Eye (tissue), 1 donor: ENCODE measurements at places on chromosomes 7 and 10.

DNA sequence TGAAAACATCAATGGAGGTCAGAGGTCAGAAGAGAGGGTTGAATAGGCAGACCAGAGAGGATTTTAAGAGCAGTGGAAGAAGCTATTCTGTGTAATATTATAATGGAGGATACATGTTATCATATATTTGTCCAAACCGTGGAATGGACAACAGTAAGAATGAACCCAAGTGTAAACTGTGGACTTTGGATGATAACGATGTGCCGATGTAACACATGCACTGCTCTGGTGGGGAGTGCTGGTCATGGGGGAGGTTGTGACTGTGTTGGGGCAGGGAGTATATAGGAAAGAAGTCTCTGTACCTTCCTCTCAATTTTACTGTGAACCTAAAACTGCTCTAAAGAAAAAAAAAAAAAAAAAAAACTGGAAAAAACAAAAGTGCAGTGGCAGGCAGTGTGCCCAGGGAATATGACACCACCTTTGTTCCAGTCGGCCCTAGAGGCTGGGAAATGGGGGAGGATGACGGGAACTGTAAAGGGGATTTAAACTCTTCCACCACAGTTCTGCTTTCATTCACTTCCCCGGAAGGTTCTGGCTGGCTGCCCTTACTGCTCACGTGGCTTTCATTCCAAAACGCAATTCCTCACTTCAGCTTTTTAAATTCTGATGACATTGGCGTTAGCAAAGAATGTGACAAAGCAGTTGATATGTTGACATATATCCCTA is 113.7 kb upstream of the ANKRD1 start:
- peak; percentile 71 for DNase-seq

GRCh38 chr7:6482307-6482706 is 34.6 kb upstream of the DAGLB start:
- no peak for DNase-seq

DNA sequence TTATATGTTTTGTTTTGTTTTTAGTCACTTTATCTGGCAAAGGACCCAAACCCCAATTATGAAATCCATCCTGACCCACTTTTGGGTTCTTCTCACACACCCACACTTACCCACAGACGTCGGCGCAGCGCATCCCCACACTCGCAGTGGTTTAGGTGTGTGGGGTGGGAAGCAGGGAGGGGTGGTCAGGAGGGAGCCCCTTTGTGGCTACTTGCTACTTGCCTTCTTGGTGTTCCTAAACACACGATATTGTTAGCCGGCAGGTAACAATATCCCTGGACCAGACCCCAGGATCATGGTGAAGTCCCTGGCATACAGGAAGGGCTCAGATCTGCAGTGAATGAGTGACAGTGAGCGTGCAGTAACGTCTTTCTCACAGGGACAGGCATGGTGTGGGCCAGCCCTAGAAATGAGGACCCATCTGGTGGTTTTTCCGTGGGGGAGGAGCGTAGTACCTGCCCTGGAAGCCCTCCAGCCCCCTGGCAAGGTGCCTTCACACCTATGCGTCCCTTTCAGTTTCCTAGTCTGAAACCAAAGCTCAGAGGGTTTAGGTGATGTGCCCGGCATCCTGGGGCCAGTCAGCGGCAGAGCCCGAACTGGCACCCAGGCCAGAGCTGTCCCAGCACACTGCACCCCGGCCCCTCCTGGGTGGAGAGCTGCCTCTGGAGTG is 4.4 kb downstream of the SPOCK2 start:
- DNase-seq: no peak

DNA sequence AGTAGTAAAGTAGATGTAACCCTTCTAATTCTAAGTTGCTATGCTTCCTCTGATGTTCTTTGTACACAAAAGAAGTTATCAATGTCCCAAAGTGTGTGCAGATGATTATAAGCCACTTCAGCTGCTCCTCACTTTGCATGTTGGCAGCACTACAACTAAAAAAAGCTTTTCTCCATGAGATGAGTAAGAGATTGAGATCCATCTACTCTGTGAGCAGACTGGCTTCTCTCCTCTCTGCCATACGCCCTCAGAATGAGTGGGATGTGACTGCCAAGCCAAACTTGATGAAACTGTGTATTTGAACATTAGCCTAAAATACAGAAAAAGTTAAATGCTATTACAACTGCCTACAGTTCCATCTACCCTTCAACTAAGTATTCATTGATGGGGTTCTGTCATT is 102.9 kb upstream of the ETV1 start:
- no peak for DNase-seq

- peak; percentile 87 for DNase-seq
Observed at GRCh38 chr7:120273476-120273975, 551 bp downstream of the KCND2 start.

- DNase-seq: no peak
Observed at GRCh38 chr10:130498934-130499333, 362.7 kb downstream of the GLRX3 start.

GRCh38 chr10:32149252-32149955 is 93.2 kb upstream of the KIF5B start:
- DNase-seq: peak; percentile 4

GRCh38 chr10:10156917-10157600 is 860.6 kb upstream of the CELF2 start:
- DNase-seq: peak; percentile 54

- no peak for DNase-seq
Observed at GRCh38 chr7:33821970-33822369, 83.4 kb upstream of the BMPER start.

- DNase-seq: no peak
Observed at GRCh38 chr7:17773289-17773626, 167.0 kb downstream of the SNX13 start.

DNA sequence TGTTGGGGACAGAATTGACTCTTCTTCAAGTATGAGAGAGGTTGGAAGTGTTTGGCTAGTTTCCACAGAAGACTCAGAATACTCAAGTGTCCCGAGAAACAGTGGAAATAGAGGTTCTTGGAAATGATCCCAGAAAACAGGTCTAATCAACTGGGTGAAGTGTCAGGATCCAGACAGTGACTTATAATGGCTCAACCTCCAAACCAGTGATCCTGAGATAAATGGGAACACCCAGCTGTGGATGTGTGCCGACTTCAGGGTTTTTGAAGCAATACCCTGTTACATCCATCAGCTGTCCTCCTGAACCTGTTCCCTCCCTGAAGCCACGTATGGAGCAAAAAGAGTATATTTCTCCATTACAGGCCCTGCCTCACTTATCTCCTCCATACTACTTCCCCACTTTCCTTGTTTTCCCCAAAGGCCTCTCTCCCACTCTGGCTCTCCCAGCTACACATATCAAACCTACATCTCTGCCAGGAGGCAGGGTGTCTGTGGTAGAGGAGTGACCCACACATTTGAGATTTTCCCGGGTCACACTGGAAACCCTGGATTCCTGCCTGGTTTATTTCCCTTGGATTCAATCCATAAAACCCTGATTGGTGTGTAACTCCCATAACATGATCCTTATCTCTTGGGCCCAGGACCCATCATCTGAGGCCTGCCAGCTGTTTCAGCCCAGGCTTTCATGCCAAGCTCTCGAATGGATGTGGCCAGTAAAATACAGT is 17.6 kb upstream of the ELOVL3 start:
- no peak for DNase-seq

DNA sequence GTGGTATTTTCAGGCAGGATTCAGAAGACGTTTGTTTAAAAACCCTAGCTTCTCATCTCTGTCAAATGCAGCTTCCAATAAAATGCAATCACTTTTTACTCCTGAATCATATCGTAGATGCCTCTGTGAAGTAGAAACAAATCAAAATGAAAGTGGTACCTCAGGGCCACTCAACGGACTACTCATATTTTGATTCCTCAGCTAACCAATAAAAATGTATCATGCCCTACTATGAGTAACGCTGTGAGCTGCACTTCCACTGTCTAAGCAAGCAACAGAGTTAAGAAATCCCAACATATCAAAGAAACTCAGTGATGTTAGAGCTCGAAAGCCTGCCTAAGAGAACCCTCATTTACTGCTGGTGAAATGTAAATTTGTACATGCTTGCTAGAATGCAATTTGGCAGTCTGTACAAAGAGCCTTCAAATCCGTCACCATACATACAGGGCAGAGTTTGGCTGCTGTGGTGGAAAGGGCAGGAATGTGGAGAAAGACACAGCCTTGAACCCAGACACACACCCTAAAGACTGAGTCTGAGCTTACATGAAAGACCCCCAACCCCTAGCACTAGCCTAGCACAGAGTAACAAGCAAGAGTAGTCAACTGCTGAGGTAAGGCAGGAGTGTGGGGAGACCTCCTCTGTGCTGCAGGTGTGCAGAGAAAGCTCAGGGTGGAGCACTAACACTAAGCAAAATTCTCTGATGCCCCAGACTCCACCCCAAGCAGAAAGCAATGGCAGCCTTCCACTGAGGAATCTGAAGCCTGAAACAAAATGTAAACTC is 151.5 kb downstream of the ANK3 start:
- peak; percentile 29 for DNase-seq

- peak; percentile 85 for DNase-seq
Observed at GRCh38 chr10:21534604-21535493, 817 bp downstream of the MLLT10 start.

- DNase-seq: no peak
Observed at GRCh38 chr7:155407799-155408198, 50.1 kb upstream of the EN2 start.

DNA sequence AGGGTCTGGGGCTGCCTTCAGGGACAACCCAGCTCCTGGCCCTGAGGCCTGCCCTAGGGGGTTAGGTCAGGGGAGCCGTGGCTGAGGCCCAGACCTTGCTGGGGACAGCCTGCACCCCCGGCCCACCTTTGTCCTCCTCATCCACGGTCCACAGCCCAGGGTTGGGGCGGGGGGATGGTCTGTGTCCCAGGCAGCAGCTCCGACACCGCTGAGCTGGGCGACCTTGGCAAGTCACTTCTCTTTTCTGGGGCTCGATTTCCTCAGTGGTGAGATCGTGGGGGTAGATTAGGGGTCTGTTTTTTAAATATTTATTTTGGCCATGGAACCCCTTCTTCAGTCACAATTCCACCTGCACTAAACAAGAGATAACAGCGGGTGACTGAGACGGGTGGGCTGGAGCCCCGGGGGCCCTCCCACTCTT is 30.9 kb downstream of the DNAJB12 start:
- DNase-seq: no peak

- DNase-seq: no peak
Observed at GRCh38 chr10:128156999-128157755, 31.0 kb upstream of the MKI67 start.

GRCh38 chr10:83301732-83302131 is 837.6 kb upstream of the GHITM start:
- DNase-seq: no peak

DNA sequence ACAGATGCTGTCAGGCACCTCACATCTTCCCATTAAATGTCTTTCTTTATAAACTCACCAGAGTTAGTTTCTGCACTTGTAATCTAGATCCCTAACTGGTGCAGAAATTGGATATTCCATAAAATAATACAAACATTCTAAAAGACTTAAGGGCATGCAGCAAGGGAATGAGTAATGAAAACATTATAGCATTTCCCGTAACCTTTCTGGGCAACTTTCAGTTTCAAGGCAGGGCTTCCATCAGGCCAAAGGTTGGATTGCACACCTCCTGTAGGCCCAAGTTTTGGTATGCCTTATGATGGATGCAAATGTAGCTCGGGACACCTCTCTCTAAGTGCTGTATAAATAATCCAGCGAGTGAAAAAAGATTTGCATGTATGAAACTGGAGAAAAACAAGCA is 129.9 kb upstream of the LYZL2 start:
- peak; percentile 19 for DNase-seq

DNA sequence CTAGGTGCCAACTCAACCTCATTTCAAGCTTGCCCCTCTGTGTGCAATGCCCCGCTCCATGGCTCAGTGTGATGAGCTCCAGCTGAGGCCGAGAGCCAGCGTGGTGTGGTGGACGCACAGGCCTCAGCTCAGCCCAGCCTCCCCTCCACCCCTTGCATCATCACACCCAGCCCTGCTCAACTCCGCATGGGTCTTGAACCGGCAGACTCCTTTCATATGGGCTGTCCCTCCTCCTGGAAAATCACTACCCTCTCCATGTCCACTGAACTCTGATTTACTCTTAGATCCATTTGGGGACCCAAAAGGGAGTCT is 16.6 kb upstream of the SLC18A3 start:
- DNase-seq: no peak

GRCh38 chr10:126350216-126350992 is 37.9 kb downstream of the ADAM12 start:
- peak; percentile 40 for DNase-seq

DNA sequence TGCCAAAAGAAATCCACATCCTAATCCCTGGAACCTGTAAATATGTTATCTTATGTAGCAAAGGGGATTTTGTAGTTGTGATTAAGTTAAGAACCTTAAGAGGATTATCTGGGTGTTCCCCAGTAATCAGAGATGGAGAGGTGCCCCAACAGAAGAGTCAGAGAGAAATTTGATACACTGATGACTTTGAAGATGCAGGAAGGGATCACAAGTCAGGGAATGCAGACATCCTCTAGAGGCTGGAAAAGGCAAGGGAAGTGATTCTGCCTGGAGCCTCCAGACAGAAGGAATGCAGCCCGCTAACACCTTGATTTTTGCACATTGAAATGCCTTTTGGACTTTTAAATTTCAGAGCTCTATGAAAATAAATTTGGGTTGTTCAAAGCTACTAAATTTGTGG is 531.7 kb downstream of the DNAJB9 start:
- no peak for DNase-seq

DNA sequence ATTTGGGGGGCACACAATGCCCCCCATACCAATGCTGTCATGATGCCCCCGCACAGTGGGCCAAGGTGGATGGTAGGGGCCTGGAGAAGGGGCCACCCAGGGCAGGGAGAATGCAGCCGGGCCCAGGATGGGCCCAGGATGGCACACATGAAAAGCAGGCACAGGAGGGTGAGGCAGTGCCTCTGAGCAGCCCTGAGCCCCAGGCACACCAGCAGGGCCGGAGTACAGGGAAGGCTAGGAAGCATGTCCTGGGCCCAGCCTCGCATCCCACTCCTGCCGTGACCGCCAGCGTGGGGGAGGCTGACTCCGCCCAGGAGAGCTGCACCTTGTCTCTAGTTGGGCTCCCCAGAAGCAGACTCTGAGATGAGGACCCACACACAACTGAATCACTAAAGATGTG is 59.3 kb upstream of the TMEM72 start:
- DNase-seq: no peak

GRCh38 chr10:44674536-44675386 is 236.4 kb upstream of the TMEM72 start:
- DNase-seq: no peak

GRCh38 chr7:74083928-74084721 is 521 bp downstream of the LIMK1 start:
- peak; percentile 80 for DNase-seq

DNA sequence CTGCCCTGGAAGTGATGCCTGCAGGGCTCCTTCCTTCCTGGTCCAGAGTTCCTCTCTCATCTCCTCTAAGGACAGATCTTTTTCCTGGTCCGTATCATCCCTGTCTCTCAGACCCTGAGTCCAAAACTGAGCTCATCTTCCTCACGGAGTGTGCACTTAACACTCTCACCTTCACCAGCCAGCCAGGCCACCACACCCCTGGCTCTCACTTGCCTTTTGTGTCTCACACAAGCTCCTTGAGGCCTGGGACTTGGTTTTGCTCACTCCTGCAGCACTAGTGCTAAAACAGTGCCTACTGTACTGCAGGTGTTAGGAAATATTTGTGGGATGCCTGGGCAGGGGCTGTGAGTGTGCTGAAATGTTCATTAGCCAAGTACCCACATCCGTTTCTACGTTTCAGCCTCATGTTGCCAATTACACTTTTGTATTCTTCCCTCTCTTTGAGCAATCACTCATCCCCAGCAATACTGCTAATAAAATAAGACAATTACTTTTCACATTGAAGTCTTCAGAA is 21.4 kb upstream of the PARP12 start:
- no peak for DNase-seq
